ENCODE measurements at places on chromosomes 4 and X.

GRCh38 chr4:107050525-107051135 is 14.5 kb upstream of the DKK2 start:
- DNase-seq = peak; percentile 7

DNA sequence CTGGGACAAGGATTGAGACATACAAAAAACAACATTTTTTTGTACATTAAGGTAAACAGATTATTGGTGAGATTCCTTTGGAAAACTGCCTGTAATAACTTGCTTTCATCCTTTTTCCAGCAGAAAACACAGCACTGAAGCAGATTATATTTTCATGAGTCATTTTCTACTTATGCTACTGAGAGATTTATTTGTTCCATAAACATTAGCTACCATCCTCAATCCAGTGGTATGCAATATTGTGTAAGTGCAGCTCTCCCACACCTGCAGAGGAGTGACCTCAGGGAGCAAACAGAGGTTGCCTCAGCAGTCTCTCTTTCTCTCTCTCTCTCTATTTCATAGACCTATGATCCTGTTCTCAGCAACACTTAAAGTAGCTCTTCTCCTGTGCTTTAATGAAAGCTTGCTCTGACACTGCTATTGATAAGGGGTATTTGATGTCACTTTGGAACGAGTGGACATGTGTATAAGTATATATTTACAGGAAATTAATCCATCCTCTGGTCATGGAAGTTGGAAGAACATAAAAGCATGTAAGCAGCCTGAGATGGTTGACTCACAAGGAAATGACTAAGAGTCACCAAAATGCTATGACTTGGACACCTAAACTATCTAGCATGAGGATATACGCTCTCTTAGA is 163.7 kb upstream of the SPANXC start:
- no peak for DNase-seq

DNA sequence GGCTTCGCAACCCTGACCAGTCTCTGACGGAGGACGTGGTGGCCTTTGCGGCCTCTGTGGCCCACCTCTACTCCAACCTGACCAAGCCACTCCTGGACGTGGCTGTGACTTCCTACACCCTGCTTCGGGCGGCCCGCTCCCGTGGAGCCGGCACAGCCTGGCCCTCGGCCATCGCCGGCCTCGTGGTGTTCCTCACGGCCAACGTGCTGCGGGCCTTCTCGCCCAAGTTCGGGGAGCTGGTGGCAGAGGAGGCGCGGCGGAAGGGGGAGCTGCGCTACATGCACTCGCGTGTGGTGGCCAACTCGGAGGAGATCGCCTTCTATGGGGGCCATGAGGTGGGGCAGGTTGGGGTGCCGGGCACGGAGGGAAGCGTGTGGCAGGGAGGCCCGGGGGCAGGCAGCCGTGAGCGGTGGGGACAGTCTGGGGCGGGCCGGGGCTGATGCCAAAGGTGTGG is 1.2 kb downstream of the ABCD1 start:
- no peak for DNase-seq

DNA sequence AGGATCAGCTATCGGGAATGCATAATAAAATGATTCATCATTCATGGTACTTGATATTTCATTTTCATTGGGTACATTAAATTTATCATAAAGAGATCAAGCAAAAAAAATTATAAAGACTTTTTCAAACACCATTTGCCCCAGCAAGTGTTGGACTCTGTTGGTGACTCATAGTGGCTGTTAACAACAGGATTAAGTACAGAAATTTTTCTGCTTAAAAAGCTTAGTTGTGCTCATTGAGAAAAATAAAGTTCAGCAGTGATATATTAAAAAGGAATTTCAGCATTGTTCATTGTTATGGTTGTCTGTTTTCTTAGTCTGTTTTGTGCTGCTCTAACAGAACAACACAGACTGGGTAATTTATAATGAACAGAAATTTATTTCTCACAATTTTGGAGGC is 86.2 kb upstream of the PCDH10 start:
- DNase-seq = no peak

GRCh38 chr4:61500883-61501282 is 300.8 kb downstream of the ADGRL3 start:
- DNase-seq = peak; percentile 62

DNA sequence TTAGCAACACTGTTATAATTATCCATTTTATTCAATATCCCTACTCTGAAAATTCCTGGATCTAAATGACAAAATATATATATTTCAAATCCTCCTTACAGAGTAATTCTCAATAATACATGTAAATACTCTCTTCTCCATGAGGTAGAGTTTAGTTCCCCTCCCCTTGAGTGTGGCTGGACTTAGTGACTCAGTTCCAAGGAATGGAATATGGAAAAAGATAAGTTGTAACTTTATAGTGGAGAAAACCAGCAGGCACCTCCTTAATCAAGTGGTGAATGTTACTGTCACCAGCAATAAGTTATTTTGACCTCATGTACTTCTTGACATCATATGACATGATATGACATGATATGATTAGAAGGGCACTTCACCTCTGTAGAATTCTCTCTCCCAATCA is 302.0 kb downstream of the RAB28 start:
- no peak for DNase-seq

DNA sequence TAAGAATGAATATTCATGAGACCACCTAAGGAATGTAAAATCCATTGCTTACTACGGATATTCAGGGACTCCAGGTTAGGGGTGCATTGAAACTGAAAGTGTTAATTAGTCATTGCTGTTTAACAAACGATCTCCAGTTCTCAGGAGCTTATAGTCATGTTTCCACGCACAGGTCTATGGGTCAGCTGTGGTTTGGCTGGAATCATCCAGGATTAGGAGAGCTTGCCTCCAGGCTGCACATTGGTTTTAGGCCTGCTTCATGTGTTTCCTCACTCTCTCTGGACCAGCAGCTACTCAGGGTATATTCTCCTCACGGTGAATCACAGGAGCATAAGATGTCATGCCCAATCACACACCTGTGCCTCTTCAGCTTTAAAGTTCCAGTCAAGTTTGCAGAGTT is 98.9 kb downstream of the ATXN3L start:
- DNase-seq = no peak

DNA sequence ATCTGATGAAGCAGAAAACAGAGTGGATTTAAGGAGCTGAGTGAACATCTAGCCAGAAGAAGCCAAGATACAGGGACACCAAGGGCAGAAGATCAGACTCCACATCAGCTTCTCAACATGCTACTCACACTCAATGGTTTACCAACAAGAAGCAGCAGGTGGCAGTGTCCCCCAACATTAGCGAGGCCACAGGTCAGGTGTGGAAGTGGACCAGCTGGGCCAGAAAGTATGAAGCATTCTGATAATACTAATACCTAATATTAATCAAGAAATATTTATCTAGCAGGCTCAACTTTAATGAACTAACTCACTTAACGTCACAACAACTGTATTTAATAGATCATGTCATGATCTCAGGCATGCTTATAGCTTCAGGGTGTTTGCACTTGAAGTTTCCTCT is 73.4 kb upstream of the TTC29 start:
- DNase-seq = no peak

GRCh38 chrX:119573840-119574393 is 446 bp upstream of the UBE2A start:
- no peak for DNase-seq
